Activated gamma-delta T cell (primary cell): ENCODE measurements at places on chromosomes 1 and 21.

DNA sequence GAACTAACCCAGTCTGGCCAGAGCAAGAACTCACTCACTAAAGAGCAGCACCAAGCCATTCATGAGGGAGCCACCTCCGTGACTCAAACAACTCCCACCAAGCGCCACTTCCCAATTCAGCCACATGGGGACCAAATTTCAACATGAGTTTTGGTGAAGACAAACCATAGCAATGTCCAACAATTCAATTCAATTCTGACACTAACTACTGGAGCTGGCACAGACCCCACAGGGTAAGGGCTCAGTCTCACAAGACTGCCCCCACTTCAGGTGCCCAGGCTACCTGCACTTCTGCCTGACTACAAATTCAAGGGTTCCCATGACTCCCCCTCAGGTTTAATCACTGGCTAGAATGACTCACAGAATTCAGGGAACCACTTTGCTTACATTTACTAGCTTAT is 48.8 kb upstream of the RAP1A start:
- DNase-seq = no peak

GRCh38 chr21:42705346-42705745 is 51.9 kb downstream of the PDE9A start:
- DNase-seq = no peak

GRCh38 chr1:8409106-8409505 is 91.2 kb downstream of the SLC45A1 start:
- DNase-seq = no peak

- DNase-seq = no peak
Observed at GRCh38 chr1:226495716-226496115, 52.8 kb upstream of the STUM start.
